ENCODE measurements at places on chromosomes 5 and 9.

DNA sequence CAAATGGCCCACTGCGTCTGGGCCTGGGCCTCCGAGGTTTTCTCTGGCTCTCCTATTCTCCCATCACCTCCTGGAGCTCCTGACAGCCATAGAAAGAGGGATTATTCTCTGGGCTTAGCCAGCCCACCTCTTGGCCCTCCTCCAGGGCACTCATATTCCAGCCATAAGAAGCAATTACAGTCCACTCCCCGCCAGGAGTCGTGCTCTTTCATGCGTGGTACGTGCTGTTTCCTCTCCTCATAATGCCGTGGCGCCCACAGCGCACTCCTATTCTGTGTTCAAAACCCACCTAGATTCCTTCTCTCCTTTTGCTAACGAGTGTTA lies 240.8 kb upstream of the ZNF462 start:
- DNase-seq = no peak

DNA sequence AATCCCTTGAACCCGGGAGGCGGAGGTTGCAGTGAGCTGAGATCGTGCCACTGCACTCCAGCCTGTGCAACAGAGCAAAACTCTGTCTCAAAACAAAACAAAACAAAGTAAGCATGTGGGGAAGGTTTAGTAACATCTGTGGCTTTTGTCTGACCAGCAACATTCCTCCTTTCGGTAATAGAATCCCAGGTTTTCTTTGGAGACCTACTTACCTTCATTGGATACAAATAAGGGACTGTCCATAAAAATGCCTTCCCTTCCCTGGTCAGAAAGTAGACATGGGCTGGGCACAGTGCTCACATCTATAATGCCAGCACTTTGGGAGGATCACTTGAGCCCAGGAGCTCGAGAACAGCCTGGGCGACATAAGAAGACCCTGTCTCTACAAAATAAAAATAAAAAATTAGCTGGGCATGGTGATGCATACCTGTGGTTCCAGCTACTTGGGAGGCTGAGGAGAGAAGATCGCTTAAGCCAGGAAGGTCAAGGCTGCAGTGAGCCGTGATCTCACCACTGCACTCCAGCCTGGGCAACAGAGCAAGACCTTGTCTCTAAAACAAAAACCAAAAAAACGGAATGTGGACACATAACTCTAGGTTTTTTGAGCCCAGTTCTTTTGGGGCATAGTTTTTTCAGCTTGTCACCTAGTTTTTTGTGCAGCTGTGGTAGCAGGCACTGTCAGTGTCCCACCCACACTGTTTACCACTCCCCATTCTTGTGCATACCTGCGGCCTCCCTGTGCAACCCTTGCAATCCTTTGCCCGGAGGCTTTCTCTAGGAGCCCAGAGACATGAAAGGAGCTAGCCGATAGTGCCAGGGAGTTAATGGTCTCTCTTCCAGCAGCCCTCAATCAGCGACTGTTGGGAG lies 9.0 kb upstream of the SPINK4 start:
- DNase-seq = no peak

DNA sequence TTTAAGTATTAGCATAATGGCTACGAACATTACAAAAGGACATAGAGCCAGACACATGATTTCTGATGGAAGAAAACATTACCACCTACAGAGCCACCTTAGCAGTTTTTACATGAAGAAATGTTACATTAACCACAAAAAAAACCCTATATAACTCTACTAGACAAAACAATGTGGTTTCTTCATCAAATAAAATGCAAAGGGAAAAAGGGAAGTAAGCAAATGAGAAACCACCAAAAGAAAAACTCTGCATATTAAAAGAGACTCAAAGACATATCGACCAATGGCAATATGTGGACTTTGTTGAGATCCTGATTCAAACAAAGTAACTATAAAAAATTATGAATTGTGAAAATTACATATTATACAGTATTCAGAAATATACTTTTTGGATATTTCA lies 132.7 kb downstream of the TSSK1B start:
- no peak for DNase-seq

DNA sequence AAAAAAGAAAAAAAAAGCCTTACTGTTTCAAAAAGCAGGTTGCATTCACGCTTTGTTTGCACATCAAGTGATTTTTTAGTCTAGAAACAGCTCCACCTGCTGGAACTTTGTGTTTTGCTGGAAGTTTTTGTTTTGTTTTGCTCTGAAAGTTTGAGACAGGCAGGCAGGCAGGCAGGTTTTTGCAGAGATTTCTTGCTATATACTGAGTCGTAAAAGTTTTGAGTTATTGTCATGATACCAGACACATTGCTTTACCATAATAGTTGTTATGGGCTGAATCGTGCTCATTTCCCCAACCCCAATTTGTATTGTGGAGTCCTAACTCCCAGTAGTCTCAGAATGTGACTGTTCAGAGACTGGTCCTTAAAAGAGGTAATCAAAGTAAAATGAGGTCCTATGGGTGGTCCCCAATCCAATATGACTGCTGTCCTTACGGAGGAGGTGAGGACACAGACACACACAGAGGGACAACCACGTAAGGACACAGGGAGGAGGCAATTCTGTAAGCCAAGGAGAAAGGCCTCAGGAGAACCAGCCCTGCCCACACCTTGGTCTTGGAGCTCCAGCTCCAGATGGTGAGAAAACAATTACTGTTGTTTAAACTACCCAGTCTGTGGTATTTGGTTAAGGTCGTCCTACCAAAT lies 20.9 kb downstream of the OR2Y1 start:
- no peak for DNase-seq

GRCh38 chr9:35110327-35110761 lies 5.3 kb downstream of the ATOSB start:
- DNase-seq = peak; percentile 63

DNA sequence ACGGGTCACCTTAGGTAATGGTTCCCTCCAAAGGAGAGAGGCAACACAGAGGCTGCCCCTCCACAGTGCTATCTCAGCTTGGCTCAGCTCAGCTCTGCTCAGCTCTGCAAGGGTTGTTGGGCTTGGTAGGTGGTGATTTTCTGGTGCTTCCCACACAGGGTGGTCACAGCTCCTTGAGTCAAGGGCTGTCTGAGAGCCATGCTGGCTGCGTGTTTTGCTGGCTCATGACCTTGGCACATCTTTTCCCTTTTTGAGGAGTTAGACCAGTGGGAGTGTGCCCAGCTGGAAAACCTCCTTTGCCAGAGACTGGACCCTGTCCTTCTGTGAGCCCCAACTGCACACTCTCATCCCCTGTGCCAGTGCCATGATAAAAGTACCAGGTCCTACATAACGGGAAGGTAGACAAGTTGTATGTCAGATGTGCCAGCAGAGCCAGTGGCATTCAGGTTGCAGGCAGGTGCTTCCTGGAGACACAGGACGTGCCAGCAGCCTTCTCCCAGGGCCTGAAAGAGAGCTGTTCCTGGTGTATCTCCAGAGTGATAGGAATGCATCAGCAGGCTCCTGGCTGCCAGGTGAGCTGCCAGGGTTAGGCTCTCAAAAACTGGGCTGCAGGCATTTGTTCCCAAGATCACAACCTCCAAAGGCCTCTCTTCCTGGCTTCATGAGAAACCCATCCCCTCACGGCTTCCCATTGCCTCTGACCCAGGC lies 118.6 kb upstream of the CXCL14 start:
- DNase-seq = no peak

DNA sequence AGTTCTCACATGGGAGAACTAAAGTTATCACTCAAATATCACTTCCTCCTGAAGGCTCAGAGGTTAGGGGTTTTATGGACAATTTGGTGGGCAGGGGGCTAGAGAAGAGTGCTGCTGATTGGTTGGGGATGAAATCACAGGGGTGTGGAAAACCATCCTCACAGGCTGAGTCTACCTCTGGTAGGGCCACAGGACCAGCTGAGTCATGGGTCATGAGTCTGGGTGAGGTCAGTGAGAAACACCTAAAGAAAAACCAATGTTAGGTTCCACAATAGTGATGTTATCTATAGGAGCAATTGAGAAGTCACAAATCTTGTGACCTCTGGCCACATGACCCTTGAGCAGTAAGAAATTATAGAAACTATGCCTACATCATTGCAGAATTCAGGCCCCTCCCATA lies 203.3 kb upstream of the TARS1 start:
- no peak for DNase-seq

DNA sequence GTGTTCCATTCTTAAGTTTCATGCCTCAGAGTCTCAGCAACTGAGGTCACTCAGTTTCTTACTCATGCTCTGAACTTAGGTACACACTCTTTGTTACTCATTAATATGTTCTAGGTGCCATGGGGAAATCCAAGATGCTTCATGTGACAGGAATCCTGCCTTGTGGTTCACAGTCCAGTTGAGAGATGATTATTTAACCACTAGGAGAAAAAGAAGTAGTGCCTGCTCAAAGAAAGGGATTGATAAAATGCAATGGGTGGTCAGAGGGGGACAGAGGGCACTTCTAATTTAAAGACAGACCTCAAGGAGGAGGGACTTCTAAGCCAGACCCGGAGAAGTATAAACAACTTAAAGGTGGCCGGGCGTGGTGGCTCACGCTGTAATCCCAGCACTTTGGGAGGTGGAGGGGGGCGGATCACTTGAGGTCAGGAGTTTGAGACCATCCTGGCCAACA lies 69.0 kb downstream of the UGCG start:
- DNase-seq = no peak

DNA sequence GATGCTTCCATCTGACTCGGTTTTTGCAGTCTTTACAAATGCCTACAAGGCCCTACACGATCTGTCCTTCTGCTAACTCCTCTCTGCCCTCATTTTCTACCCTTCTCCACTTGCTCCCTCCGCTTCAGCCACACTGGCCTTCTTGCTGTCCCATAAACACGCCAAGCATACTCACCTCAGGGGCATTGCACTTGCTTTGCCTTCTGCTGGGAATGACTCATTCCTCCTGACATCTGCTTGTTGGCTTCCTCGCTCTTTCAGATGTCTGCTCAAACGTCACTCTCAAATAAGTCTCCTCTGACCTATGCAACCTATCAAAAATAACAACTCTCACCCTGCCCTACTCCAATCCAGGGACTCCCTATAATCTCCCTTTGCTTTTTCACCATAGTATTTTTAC lies 28.2 kb downstream of the CDC25C start:
- DNase-seq = no peak

DNA sequence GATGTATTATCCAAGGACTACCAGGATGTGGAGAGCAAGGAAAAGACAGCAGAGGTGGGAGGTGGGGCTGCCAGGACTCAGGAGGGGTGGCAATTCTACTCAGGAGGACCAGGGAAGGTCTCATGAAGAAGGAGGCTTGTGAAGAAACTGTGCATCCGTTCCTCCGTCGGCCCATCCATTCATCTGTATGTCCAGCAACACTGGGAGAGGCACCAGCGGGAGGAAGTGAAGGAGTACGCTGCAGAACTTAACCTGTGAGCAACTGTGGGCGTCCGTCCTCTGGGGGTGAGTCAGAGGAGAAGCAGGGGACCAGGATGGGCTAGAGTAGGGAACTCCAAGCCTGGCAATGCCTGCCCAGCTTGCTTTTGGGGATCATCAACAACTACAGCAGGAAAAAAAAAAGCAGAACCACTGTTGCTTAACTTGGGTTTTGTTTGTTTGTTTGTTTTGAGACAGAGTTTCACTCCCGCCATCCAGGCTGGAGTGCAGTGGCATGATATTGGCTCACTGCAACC lies 47.3 kb upstream of the NEURL1B start:
- DNase-seq = no peak

DNA sequence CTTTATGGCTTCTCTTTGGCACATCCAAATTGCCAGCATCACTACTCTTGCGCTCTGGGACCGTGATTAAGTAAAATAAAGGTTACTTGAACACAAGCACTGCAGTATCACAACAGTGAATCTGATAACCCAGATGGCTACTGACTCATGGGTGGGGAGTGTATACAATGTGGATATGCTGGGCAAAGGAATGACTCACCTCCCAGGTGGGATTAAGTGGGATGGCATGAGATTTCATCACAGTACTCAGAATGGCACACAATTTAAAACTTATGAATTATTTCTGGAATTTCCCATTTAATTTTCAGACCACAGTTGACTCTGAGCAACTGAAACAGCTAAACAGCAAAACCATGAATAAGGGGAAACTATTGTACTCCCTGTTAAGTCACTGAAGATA lies 4.3 kb downstream of the GFM2 start:
- no peak for DNase-seq

DNA sequence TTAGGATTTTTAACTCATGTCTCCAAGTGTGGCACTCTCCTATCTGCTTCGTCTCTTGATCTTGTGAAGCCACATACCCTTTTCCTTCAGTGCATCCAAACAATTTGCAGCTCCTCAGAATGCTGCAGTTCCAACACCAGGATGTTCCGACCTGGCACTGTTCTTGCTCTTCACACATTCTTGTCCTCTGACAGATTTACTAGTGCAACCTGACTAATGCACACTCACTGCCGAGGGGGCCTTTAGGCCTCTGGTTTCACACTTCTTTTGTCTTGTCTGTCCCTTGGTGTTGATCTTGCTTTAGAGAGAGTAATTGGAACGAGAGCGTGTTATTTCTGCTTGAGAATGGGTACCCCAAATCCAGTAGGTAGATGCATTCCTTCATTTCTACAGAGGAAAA lies 15.0 kb downstream of the ARHGAP26 start:
- no peak for DNase-seq

DNA sequence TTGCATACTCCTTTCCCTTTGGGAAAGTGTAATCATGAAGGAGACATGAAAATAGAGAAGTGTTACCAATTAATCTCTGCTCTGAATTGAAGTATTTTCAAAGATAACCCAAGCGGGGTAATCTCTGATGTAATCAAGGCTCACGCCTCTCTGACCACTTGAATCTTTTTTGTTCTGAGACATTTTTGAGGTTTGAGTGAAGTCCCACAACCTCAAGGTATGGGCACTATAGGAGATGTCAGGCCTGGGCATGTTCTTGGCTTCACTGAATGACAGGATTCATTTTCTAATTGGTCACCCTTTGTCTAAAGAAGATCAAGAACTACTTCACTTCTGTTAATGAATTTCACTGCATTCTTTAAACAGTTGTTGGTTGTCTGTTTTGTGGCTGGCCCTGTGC lies 23.7 kb downstream of the ENHO start:
- no peak for DNase-seq

DNA sequence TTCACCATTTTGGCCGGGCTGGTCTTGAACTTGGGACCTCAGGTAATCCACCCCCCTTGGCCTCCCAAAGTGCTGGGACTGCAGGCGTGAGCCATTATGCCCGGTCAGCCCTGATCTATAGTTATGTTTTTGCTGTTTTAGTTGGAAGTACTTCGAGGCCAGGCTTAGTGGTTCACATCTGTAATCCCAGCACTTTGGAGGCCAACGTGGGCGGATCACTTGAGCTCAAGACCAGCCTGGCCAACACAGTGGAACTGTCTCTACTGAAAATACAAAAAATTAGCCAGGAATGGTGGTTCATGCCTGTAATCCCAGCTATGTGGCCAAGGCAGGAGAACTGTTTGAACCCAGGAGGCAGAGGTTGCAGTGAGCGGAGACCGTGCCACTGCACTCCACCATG lies 2.0 kb downstream of the HSPA9 start:
- no peak for DNase-seq
